ENCODE measurements at places on chromosomes 4 and X.

GRCh38 chrX:17601441-17602200 lies 135.7 kb upstream of the SCML1 start:
- DNase-seq = no peak

GRCh38 chr4:123325241-123325681 lies 71.3 kb upstream of the SPRY1 start:
- DNase-seq = no peak

GRCh38 chrX:107574711-107575110 lies 53.6 kb upstream of the PRPS1 start:
- no peak for DNase-seq

DNA sequence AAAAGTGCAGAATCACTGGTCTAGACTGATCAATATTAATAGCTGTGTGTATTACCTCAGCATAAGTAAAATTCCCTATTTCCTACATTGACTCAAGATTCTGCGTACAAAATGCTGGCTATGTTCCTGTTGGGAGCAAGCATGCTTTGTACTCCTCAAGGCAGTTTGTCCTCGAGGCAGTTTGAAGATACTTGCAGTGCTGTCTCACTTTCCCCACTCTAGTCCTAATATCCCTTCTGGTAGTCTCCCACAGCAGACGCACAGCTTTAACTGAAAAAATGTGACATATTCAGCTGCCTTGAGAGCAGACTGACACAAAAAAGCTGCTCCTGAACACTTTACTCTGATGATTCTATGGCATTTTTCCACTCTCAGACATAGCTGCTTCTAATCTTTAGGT lies 12.9 kb upstream of the MAGEA10 start:
- DNase-seq = no peak

DNA sequence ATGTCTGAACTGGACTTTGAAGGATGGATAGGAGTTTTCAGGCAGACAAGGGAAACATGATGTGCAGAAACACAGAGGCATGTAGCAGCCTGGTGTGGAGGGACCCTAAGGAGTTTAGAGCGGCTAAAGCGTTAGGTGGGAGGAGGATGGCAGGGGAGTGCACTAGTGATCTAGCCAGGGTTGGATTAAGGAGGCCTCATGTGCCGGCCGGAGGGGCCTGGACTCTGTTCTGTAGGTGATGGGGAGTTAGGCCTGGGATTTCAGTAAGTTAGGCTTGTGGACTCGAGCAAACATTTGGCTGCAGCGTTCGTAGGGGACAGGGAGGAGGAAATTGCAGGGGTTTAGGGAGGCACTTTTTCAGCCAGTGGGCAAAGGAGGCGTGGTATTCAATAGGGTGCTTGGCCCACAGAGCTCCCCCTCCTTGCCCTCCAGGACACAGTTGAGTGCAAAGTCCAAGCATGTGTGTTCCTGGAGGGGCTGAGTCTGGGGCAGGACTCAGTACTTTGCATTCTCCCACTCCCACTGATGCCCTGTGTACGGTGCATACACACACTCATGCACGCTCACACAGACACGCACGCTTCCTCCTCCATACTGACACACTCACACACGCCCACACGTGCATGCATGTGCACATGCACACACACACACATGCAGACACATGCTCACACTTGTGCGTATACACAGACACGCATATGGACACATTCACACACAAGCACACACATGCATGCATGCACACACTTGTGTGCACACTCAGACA lies 18.6 kb downstream of the PSAPL1 start:
- DNase-seq = no peak

DNA sequence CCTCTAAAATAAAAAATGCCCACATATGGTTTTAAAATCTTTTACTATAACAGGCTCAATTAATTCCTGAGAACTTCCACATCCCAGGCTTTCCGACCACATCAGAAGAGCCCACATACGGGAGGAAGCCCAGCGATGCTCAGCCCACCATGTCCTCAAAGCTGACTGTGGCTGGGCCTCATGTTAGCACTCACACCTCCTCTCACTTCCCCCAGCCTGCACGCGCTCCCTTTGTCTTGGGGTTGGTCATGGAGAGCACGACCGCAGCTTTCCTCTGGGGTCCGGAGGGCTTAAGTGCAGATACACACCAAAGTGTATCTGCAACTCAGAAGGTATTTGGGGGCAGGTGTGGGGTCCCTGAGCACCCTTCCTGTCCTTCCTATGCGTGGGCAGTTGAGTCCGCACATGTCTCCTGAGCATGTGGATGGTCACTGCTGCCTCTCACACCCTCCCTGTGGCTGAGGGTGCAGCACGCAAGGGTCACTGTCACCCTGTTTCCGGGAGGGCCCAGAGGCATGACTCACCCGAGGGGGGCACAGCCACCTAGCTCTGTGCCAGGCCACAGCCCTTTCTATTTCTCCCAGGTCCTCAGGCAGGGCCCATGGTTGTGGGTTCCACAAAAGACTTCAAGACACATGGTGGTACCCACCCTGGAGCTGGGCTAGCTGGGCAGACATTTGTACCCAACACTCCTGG lies 21.2 kb downstream of the WDR1 start:
- DNase-seq = no peak

DNA sequence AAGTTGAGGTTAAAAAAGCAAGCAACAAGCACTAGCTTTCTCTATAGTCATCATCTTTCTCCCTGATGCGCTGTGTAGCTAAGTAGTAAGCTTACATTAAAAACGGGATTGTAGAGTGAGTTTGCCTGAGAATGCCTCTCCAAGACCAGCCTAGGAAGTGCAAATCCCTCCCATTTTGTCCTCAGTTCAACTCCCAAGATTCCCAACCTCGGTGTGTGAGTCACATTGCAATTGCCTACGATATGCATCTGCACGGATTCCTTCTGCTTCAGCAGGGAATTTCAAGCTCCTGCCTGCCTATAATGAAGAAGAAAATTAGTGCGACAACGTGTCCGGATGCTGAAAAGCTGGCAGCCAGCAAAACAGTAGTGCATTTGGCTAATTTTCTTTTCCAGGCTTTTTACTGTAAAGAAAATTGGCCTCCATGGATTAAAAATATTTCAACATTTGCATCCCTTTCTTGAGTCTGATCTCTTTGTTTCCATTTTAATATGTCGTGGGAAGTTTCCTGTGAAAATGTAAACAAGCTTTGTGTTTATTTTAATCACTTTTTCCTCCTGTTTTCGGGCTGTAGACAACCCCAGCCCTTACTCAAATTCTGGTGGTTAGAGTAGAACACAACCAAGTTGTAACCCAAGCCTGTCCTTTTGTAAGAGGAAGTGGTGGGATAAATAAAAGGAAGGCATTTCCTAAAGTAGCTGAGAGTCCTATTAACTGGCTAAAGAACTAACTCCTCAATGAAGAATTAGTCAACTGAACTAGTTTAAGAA lies 58.4 kb upstream of the TET2 start:
- DNase-seq = no peak

GRCh38 chrX:46837558-46838485 lies 979 bp downstream of the RP2 start:
- no peak for DNase-seq

GRCh38 chrX:23840674-23841073 lies 57.7 kb downstream of the SAT1 start:
- DNase-seq = no peak

DNA sequence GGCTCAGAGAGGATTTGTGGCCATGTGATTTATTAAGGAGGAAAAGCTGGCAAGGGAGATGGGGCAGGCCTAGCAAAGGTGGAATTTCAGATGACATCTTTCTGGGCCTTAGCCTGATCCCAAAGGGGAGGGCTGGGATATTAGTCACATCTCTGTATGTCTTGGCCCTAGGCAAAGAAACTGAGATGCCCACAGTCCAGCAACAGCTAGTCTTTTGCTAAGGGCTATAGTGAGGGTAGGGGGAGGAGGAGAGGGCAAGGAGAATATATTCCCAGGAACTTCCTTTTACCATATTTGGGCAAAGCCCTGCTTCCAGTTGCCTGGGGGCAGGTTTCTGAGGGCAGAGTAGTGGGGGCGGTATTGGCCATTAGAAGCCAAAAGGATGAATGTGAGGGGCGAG lies 209.8 kb upstream of the NR3C2 start:
- DNase-seq = no peak

- DNase-seq = no peak
Observed at GRCh38 chr4:21819086-21819485, 129.5 kb downstream of the KCNIP4 start.

DNA sequence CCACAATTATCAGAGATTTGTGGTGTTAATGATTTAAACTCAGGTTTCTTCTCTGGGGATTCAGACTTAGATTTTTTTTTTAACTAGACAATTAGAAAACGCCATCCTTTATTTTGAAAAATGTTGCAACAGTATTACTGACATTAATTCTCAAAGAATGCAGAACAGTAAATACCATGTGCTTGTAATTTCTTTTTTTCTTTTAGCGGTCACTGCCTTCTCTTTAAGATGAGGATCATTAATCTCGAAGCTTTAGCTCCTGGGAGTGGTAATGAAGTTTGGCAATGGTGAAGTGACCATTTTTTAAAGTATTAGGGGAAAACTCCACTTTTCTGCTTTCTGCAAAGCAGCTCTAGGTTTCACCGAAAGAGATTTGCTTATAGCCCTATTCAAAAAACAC lies 164.0 kb upstream of the MBNL3 start:
- DNase-seq = no peak

DNA sequence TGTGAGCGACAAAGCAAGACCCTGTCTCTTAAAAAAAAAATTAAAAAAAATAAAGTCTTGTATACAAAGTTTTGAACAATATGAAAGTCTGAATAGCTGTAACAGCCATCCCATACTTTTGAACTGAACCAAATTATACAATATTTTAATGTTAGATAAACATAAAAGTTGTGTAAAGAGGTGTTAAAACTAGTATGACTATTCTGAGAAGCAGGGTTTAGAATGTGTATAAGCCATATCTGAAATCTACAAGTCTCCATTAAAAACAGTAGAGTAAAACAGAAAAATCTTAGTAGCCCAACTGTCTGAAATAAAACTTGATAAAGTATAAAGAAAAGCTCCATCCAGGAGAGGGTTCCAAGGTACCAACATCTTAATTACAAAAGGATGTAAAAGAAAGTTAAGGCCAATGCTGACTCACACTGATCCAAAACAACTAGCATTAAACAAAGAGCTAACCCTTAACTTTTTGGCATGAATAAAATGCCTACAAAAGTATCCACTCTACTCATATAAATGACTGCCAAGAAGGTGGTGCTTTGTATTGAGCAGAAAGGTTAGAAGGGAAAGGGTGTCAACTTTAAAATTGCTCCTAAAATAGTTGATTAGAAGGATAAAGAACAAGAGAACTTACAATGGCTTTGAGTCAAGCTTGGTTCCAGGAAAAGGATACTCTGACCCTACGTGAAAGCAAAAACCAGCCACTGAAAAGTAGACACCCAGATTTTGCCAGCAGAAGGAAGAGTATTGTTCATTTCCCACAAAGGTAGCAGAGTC lies 18.5 kb downstream of the CNOT6L start:
- no peak for DNase-seq

DNA sequence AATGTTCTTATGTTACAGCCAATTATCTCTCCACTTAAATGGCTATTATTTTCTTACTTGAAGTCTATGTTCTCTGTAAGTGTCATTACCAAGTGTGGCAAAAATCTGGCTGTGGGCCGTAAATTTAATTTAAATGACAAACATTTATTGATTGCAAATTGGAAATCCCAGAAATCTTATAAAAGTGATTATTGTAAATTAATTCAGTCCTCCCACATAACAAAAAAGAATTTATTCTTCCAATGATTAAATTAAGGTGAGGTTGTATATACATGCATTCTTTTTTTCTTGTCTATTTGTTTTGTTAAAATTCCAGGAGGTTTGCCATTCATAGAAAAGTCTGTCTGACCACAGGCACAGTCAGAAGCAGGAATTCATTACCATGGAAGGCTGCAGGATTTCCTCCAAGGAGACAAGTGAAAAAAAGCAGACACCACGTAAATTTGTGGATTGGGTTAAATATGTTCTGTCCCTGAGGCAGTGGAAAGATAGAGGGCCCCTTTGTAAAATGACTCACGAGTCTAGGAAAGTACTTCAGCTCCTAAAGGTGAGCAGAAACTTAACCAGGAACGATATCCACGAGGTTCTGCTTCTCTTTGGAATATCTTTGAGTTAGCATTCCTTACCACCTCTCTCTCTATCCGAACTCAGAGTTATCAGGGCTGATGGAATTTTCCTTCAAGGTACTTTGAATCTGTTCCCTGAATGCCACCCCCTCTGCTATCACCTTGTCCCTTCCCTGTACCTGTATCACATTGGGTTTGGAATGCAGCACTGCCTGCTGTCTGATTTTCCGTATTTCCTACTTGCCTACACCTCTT lies 10.7 kb downstream of the PPARGC1A start:
- DNase-seq = no peak

DNA sequence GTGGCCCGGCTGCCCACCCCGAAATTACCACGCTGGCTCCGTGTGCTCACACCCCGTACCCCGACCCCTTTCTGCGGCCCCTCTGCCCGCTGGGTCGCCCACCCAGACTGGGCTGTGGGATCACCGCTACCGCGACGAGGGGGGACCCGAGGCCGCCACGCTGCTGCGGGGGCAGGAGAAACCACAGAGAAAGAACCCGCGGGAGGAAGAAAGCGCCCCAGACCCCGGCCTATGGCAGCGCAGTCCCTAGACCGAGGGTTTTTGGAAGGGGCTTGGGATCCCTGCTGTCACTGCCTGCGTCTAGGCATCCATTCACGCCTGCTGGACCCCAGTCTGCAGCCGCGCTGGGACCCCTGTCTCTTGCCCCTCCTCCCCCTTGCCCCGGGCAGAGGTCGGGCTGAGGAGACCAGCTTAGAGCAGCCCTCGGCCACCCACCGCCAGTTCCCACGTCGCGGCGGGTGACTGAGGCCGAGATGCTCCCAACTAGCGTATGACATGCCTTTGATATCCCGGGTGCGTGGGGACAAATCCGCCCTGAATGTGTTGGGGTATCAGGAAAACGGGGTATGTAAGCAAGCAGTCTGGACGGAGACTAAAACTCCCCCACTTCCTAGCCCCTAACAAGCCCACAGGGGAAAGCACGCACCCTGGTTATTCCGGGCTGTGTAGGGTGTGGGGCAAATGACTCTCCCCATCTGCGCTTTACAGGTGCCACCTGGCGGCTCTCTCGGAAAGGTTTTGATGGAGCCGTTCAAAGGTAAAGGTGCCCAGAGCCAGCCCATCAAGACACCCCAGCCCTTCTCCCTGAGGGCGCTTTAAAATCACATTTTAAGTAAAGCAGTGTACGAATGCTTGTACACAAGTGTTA lies 862 bp upstream of the INPP4B start:
- peak; percentile 73 for DNase-seq

DNA sequence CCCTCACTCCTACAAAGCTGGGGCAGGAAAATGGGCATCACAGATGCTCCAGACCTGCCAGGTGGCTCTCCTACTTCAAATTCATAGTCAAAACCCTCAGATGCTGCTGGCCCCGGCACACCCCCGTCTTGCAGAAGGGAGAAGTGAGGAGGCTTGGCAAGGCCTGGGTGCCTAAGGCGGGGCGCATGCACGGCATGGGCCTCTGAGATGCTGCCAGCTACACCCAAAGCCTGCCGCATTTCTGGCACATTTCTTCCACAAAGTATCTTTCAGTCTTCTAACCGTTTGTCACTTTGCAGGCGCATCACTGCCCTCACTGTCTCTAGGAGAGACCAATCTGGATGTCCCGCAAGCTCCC lies 19.6 kb downstream of the WDR1 start:
- DNase-seq = no peak

- no peak for DNase-seq
Observed at GRCh38 chr4:102736636-102737549, 23.9 kb downstream of the MANBA start.

- no peak for DNase-seq
Observed at GRCh38 chrX:135340831-135341230, 31.6 kb downstream of the ETDC start.

Measured in retina (tissue), 1 donor.